ENCODE measurements at places on chromosomes 6 and 20. TPM values are rescaled to one million over a fixed set of nuclear protein-coding genes. Genes with fewer than 3 reads are reported as not detected.

DNA sequence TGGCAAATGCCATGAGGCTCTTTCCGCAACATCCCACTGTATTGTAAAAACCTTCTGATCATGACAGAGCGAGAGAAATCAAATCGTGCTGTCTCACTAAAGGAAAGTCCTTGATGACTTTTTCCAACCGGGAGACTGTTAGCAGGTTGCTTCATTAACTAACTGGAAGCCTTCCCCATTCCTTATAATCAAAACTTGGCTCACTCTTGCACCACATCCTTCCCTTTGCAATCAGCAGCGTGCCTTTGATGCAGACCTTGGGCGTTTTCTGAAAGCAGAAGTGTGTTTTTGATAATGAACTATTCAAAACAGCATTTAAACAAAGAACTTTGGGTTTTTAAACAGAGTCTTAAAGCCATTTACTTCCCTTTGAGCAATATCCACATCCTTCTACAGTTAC, 96.2 kb upstream of the CNR1 start:
- H3K36me3 ChIP-seq, result no peaks in the 10 kb centered on the region
- H3K27ac ChIP-seq, result no peak overlapping the region
- H3K27me3 ChIP-seq, result no peaks in the 10 kb centered on the region
- no peaks in the 10 kb centered on the region for H3K4me1 ChIP-seq
- no peak for DNase-seq
- no peak overlapping the region for H3K4me3 ChIP-seq

DNA sequence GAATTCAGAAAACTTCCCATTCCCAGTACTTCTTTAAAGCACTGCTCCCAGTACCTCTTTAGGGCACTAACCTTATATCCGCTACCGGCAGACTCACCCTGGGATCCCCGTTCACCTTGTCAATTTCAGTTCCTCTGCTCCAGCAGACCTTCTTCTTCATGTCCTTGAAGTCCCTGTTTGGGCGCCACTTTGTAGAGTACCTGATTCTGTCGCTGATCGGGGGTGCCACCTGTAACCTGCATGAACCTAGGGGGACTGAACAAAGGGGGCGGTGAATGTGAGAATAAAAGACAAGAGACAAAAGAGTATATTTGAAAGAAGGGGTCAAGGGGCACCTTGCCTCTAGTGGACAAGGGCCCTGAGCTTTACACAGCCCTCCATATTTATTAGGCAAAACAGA, 4.9 kb upstream of the GINS1 start:
- H3K36me3 ChIP-seq, result peaks cover 13% of the 10 kb centered on the region
- H3K27ac ChIP-seq, result no peak overlapping the region
- H3K4me3 ChIP-seq, result no peak overlapping the region
- peaks cover 6% of the 10 kb centered on the region for H3K4me1 ChIP-seq
- peaks cover 3% of the 10 kb centered on the region for H3K27me3 ChIP-seq
- DNase-seq, result no peak

PMEPA1 gene
- total RNA-seq, result 0.08 TPM

SLC22A3 gene
- not detected for total RNA-seq

FAM83C gene
- not detected for total RNA-seq

KIF3B gene
- total RNA-seq, result 51.3 TPM

DNA sequence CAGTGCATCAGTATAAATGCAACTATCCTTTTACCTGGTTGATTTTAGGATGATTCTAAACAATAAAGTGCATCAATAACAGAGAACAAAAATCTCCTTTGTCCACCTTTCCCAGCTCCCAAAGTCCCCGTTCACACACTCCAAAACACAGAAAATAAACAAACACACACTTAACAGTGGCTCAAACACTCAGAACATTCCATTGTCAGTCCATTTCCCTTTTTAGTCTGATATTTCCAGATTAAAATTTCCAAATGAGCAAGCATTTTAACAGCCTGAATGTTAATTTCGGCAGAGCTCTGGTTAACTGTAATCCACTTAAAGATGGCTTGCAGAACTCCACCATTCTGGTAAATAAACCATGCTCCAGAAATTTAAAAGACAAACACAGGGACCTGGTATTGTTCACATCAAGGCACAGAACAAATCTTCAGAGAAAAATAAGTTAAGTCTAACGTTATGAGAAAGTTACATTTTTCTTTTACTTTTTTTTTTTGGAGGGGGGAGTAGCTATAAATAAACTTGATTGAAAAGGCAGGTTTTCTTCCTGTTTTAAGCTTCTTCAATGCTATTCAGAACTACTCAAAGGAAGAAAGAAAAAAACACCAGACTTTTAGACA, 100.8 kb downstream of the DST start:
- no peaks in the 10 kb centered on the region for H3K36me3 ChIP-seq
- no peak overlapping the region for H3K27ac ChIP-seq
- no peaks in the 10 kb centered on the region for H3K27me3 ChIP-seq
- no peaks in the 10 kb centered on the region for H3K4me1 ChIP-seq
- no peak overlapping the region for H3K4me3 ChIP-seq

DNA sequence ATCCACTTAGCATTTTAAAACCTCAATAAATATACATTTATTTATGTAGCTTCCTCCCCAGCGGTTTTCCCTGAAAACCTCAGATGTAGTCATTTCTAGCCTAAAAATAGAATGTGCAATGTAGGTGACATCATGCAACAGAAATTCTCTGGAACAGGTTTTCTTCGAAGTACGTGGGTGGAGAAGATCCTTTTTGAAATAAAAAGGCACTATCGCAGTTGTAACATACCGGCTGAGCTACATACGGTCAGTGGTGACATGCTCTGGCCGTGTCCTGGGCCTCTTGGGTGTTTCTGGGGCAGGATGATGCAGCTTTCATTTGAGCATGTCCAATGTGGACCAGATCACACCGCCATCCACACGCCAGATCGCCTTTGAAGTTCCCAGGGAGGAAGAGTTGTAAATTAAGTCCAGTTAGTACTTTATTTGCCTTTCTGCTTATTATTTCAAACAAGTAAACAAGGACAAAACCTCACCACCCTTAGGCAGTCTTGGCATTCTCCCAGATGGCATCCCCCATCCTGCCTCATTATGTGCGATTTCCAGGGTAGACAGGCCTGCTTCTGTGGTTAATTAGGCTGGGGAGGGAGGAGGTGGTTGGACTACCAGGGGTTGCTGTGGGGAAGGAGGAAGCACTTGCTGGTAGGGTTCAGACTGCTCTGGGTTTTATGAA, 109.5 kb upstream of the CLDN20 start:
- H3K36me3 ChIP-seq, result peaks cover 18% of the 10 kb centered on the region
- H3K4me1 ChIP-seq, result peaks cover 36% of the 10 kb centered on the region
- H3K27ac ChIP-seq, result peak overlapping the region; percentile 95
- peak; percentile 74 for DNase-seq
- H3K27me3 ChIP-seq, result peaks cover 13% of the 10 kb centered on the region

- no peak overlapping the region for H3K4me3 ChIP-seq
- no peaks in the 10 kb centered on the region for H3K36me3 ChIP-seq
- H3K27ac ChIP-seq, result no peak overlapping the region
- DNase-seq, result no peak
- no peaks in the 10 kb centered on the region for H3K4me1 ChIP-seq
- H3K27me3 ChIP-seq, result peaks cover 11% of the 10 kb centered on the region
Measured at GRCh38 chr20:1764136-1765033, 106.8 kb upstream of the SIRPG start.

GRCh38 chr6:5518936-5519491, 257.7 kb downstream of the FARS2 start:
- peak overlapping the region; percentile 68 for H3K4me3 ChIP-seq
- H3K27ac ChIP-seq, result peak overlapping the region; percentile 24

DNA sequence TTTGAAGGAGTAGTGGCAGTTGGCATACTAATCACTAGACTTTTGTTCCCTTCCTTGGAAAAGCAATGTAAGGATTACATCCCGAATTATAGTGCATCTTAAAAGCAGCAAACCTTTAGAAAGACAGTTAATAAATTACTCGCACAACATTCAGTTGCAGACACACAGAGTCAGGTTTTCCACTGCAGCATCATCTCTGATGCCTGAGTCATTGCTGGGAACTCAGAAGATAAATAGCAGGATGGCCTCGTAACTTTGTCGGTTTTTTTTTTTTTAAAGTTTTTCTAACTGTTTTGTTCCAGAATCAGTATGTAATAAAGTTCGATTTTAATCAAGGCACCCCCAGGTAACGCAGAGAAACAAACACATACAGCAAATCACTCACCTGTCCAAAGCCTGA, 34.3 kb downstream of the GJA10 start:
- peaks cover 21% of the 10 kb centered on the region for H3K4me1 ChIP-seq
- no peak overlapping the region for H3K27ac ChIP-seq
- H3K4me3 ChIP-seq, result no peak overlapping the region

HLA-DOA gene
- 22.1 TPM for total RNA-seq

DNA sequence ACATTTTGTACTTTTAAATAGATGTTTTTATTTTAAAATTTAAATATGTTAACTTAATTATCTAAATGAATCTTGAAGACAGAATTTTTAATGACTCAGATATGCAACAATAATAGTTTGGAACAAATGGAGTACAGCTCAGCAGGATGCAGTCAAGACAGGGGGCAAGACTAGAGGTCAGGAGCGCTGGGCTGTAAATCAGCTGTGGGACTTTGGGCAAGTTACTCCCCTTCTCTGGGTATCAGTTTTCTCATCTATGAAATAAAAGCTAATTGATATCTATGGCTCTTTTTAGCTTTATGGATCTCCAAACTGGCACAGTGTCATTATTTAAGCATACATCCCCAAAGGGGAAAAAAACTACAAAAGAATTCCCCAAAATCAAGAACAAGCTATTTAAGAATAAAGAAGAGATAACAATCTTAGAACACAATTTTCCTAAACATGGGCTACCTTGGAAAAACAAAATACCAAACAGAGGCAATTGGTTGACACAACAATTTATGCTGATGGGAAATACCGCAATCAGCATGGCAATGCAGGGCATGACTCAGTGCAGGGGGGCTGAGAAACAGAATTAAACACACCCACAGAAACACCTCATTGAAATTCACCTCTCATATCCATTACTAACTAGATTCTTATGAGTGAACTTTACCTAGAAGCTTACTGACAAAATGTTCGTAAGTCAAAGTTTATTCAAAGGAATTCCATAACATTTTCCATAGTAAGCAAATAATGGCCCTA, 188.2 kb downstream of the SIM1 start:
- H3K4me1 ChIP-seq, result no peaks in the 10 kb centered on the region
- no peaks in the 10 kb centered on the region for H3K27me3 ChIP-seq
- H3K4me3 ChIP-seq, result no peak overlapping the region
- no peak for DNase-seq
- no peaks in the 10 kb centered on the region for H3K36me3 ChIP-seq

ERVFRD-1 gene
- not detected for total RNA-seq

MTFR2 gene
- total RNA-seq, result 14.9 TPM

FAM209B gene
- 1.7 TPM for total RNA-seq

RAB32 gene
- 2.3 TPM for total RNA-seq

DNA sequence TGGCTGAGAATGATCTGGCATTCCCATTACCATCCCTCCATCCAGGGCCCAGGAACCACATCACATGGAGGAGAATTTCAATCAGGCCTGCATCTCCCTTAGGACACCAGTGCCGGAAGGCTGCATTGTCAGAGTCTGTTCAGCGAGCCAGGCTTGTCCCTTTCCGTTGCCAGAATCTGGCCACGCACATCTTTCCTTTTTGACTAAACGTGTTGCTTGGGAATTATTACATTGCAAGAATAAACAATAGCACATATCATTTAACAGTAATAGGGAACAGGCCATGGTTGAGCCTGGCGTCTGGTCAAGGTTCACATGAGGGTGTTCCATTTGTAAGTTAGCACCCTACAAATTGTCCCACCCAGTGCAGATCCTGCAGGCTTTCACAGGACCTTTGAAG, 42.8 kb downstream of the SOBP start:
- peaks cover 8% of the 10 kb centered on the region for H3K27me3 ChIP-seq
- DNase-seq, result no peak
- H3K4me1 ChIP-seq, result no peaks in the 10 kb centered on the region
- H3K4me3 ChIP-seq, result no peak overlapping the region
- H3K36me3 ChIP-seq, result no peaks in the 10 kb centered on the region

SLC17A2 gene
- not detected for total RNA-seq

MRAP2 gene
- not detected for total RNA-seq

TMEM14B gene
- total RNA-seq, result 43.9 TPM

DNA sequence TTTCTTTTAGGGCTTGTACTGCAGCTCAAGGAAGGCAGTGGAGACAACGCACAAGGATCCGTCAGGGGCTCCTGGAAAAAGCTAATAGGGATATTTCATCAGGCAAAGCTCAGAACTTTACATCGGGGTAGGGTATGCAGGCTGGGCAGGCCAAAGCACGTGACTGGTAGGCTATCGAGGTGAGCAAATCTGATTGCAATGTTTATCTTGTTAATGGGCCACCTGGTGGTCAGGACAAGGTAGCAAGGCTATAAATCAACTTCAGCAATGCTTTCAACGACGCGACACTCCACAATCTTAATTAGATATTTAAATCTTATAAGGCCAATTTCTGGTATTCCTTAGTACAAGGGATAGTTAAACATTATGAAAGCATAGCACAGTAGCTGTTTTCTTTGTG, 1302.8 kb upstream of the EYS start:
- H3K4me1 ChIP-seq, result no peaks in the 10 kb centered on the region
- no peak overlapping the region for H3K4me3 ChIP-seq
- H3K27ac ChIP-seq, result no peak overlapping the region
- peaks cover 4% of the 10 kb centered on the region for H3K36me3 ChIP-seq

SNAP25 gene
- not detected for total RNA-seq

DNA sequence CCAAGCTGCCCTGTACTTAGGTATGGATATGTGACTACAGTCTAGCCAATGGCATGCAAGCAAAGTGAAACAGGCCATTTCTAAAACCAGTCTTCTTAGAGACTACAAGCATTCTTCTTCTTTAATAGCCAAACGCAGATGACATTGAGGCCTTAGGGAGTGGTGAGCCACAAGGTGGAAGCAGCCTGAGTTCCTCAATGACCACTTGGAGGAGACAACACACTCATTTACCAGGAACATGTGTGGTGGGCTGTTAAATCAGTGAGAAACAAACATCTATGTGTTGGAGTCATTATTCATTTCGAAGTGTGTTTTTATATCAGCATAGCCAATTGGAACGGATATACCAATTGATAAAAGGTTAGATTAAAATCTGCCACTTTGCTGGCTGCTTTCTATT, 122.0 kb downstream of the GFRAL start:
- no peaks in the 10 kb centered on the region for H3K4me1 ChIP-seq
- H3K36me3 ChIP-seq, result no peaks in the 10 kb centered on the region

GRCh38 chr20:62824476-62825332, 7.9 kb downstream of the COL9A3 start:
- no peaks in the 10 kb centered on the region for H3K4me1 ChIP-seq
- no peaks in the 10 kb centered on the region for H3K27me3 ChIP-seq
- no peaks in the 10 kb centered on the region for H3K36me3 ChIP-seq
- no peak overlapping the region for H3K27ac ChIP-seq
- DNase-seq, result no peak
- no peak overlapping the region for H3K4me3 ChIP-seq

DNA sequence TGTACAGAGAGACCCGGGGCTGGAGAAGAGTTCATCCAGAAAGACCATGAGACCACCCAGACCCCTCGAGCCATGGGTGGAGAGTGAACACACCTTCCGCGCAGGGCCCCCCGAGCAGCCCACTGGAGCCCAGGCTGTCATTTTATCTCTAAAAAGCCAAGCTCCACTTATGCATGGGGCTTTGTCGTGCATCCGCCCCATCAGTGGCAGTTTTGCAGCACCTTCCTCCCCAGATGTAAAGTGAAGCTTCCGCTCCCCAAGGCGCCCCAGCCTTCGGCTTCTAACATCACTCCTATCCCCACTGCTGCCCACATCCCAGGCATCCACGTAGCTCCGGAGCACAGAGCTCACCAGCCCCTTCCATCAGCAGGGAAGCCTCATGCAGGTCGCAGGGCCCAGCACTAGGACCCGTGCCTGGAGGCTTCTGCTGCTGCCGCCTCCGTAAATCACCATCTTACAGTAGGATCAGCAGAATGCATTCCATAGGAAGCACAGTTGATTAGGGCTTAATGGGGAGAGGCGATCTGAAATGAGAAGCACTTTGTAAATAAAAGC, 301.1 kb downstream of the TAF4 start:
- H3K27ac ChIP-seq, result no peak overlapping the region
- no peak overlapping the region for H3K4me3 ChIP-seq
- no peaks in the 10 kb centered on the region for H3K4me1 ChIP-seq
- no peaks in the 10 kb centered on the region for H3K36me3 ChIP-seq
